Naive thymus-derived CD4-positive, alpha-beta T cell (primary cell): ENCODE measurements at places on chromosomes 1 and 21. TPM values are rescaled to one million over a fixed set of nuclear protein-coding genes. Genes with fewer than 3 reads are reported as not detected.

DNA sequence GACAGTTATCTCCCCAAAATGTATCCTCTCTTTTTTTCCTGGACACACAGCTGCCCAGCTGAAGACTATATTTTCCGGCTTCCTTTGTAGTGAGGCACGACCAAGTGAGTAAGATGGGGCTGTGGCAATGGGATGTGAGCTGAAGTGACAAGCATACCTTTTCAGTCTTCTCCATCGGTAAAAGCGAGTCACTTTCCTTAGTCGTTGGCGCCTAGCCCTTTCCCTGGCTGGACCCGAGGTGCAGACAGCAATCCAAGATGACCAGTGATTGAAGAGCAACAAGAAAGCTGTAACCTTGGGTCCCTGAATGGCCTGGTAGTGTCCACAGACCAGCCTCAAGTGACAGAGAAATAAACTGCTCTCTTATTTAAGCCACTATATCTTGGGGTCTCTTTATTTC lies 155.2 kb downstream of the NR5A2 start:
- no peak overlapping the region for H3K27ac ChIP-seq
- no peak for DNase-seq
- H3K27me3 ChIP-seq: no peaks in the 10 kb centered on the region
- no peak overlapping the region for H3K4me3 ChIP-seq

GRCh38 chr1:107669996-107670395 lies 295.0 kb downstream of the VAV3 start:
- H3K27ac ChIP-seq: no peak overlapping the region
- no peaks in the 10 kb centered on the region for H3K4me1 ChIP-seq
- DNase-seq: no peak

The KCNQ4 gene
- 0.39 TPM for total RNA-seq

The TEDDM1 gene
- total RNA-seq: not detected

DNA sequence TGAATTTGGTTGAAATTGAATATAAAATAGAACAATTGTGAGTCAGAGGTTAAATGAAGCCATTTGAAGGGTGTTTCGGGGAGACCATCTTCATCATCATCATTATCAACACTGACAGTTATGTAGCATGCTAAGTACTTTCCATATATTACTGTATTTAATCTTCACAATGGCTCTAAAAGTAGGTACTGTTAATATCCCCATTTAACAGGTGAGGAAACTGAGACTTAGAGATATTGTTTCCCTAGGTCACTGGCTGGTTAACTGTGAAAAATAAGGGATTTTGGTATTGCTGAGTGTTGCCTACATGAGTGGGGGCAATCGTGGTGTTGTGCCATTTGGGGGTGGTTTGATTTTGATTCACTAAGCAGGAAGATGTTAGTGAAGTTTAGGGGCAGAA lies 100.3 kb downstream of the TBX19 start:
- H3K4me3 ChIP-seq: no peak overlapping the region
- no peak overlapping the region for H3K27ac ChIP-seq
- no peaks in the 10 kb centered on the region for H3K4me1 ChIP-seq
- no peaks in the 10 kb centered on the region for H3K36me3 ChIP-seq
- DNase-seq: no peak

- H3K27me3 ChIP-seq: no peaks in the 10 kb centered on the region
- H3K4me3 ChIP-seq: no peak overlapping the region
- DNase-seq: no peak
- H3K27ac ChIP-seq: no peak overlapping the region
- H3K36me3 ChIP-seq: no peaks in the 10 kb centered on the region
These were observed 380.0 kb downstream of the DSCAM start for GRCh38 chr21:40466893-40467483.

DNA sequence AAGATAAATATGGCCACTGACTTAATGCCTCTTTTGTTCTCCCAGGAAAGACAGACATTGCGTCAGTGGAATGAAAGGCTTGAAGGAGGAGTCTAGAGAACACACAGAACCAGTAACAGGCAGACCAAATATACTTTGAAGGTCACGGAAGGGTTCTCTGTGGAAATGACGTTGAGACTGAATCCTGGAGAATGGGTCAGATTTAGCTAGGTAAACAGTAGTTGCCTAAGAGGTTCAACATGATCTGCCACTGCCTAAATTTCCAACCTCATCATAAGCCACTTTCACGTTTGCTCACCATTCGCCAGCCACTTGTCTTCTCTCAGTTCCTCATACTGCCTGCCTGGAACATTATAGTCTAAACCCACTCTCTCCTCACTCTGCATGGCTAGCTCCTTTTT lies 20.5 kb downstream of the PLA2G4A start:
- no peaks in the 10 kb centered on the region for H3K4me1 ChIP-seq
- H3K36me3 ChIP-seq: no peaks in the 10 kb centered on the region
- H3K27ac ChIP-seq: no peak overlapping the region
- no peak for DNase-seq
- H3K27me3 ChIP-seq: no peaks in the 10 kb centered on the region

GRCh38 chr21:42453224-42453985 lies 42.6 kb downstream of the RSPH1 start:
- no peak for DNase-seq
- no peak overlapping the region for H3K27ac ChIP-seq

The FGGY gene
- 15.2 TPM for total RNA-seq

The SPRR2E gene
- total RNA-seq: not detected

DNA sequence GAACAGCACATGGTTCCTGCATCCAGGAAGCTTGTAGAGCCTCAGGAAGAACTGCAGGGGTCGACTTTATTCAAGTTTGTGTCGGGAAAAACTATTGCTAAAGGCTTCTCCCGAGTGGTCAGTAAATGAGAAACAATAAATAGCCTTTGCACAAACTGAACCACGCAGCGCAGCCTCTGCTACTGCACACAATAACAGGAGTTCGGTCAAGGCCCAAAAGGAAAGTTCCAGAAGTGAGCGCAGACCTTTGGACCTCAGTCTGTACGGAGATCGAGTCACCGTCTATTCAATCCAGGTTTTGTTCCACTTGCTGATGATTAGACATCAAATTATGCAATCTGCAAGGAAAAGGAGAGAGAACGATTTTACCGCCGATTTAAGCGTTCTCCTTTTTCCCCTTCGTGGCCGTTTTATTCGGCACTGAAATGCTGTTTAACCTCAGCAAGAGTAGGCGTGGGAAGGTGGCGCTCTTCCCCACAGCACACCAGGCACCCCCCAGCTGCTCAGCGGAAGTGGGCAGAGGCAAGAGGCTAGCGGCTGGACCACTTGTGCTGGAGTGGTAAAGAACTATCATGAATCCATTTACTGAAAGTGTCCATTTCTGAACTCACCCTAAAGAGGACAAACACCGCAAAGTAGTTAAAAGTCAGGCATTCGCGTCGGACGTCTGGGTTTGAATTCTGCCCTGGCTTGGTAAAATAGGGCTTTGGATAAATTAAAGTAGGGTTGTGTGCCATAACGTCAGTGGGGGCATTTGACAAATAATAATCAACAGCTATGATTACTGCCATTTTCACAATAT lies 6.1 kb upstream of the LHX8 start:
- H3K4me1 ChIP-seq: no peaks in the 10 kb centered on the region
- H3K36me3 ChIP-seq: no peaks in the 10 kb centered on the region
- DNase-seq: no peak

The TUFT1 gene
- total RNA-seq: 2.5 TPM

The THEM5 gene
- not detected for total RNA-seq

- DNase-seq: no peak
- no peak overlapping the region for H3K27ac ChIP-seq
- no peaks in the 10 kb centered on the region for H3K27me3 ChIP-seq
- no peaks in the 10 kb centered on the region for H3K36me3 ChIP-seq
- H3K4me1 ChIP-seq: no peaks in the 10 kb centered on the region
These were observed 36.8 kb downstream of the GNG4 start for GRCh38 chr1:235612761-235613160.

GRCh38 chr1:61659061-61659460 lies 65.9 kb downstream of the TM2D1 start:
- H3K4me1 ChIP-seq: no peaks in the 10 kb centered on the region
- no peaks in the 10 kb centered on the region for H3K36me3 ChIP-seq
- no peak overlapping the region for H3K27ac ChIP-seq
- no peaks in the 10 kb centered on the region for H3K27me3 ChIP-seq

The ATAD3A gene
- total RNA-seq: 21.0 TPM

DNA sequence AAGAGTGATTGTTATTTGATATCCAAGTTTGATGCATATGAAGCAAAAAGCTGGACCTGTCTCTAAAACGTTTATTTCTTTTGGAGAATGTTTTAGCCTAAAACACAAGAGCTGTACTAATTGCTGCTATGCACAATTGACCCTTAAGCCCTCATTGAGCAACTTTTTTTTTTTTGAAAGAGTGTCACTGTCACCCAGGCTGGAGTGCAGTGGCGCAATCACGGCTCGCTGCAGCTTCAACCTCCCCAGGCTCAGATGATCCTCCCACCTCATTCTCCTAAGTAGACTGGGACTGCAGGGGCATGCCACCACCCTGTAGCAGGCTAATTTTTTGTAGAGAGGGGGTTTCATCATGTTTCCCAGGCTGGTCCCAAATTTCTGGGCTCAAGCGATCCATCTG lies 129.1 kb downstream of the PIK3R3 start:
- no peak for DNase-seq
- H3K27me3 ChIP-seq: no peaks in the 10 kb centered on the region
- H3K4me1 ChIP-seq: no peaks in the 10 kb centered on the region
- no peaks in the 10 kb centered on the region for H3K36me3 ChIP-seq
- H3K4me3 ChIP-seq: no peak overlapping the region

GRCh38 chr1:171877701-171878100 lies 36.4 kb downstream of the DNM3 start:
- no peaks in the 10 kb centered on the region for H3K4me1 ChIP-seq
- H3K4me3 ChIP-seq: no peak overlapping the region
- DNase-seq: no peak
- H3K27ac ChIP-seq: no peak overlapping the region
- no peaks in the 10 kb centered on the region for H3K27me3 ChIP-seq

- peaks cover 5% of the 10 kb centered on the region for H3K4me1 ChIP-seq
- no peaks in the 10 kb centered on the region for H3K27me3 ChIP-seq
- H3K36me3 ChIP-seq: peaks cover 3% of the 10 kb centered on the region
- no peak overlapping the region for H3K4me3 ChIP-seq
- DNase-seq: no peak
- no peak overlapping the region for H3K27ac ChIP-seq
These were observed 3.2 kb upstream of the SRM start for GRCh38 chr1:11062965-11063401.

DNA sequence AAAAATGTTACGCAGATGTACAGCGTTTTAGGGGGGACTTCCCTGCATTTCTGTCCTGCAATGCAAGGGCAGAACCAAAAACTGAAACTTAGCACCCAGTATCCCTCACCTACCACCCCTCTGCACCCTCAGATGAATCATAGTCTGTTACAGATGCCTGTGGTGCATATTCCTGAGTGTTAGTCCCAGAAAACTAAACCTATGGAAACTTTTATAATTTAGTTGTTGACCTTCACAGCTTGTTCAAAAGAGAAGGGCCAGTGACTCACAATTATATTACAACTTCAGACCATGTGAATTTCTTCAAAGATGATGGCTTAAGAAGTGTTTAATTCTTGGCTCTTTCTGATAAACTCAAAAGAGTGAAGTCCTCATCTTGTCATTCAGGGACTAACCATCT lies 5.8 kb downstream of the PTGER3 start:
- H3K4me3 ChIP-seq: no peak overlapping the region
- H3K27me3 ChIP-seq: peaks cover 15% of the 10 kb centered on the region
- no peaks in the 10 kb centered on the region for H3K36me3 ChIP-seq
- no peak overlapping the region for H3K27ac ChIP-seq
- no peaks in the 10 kb centered on the region for H3K4me1 ChIP-seq

GRCh38 chr1:38046884-38047602 lies 450 bp upstream of the POU3F1 start:
- no peaks in the 10 kb centered on the region for H3K36me3 ChIP-seq
- H3K27ac ChIP-seq: no peak overlapping the region
- peak; percentile 50 for DNase-seq
- H3K4me1 ChIP-seq: peaks cover 9% of the 10 kb centered on the region
- H3K27me3 ChIP-seq: peaks cover 9% of the 10 kb centered on the region

DNA sequence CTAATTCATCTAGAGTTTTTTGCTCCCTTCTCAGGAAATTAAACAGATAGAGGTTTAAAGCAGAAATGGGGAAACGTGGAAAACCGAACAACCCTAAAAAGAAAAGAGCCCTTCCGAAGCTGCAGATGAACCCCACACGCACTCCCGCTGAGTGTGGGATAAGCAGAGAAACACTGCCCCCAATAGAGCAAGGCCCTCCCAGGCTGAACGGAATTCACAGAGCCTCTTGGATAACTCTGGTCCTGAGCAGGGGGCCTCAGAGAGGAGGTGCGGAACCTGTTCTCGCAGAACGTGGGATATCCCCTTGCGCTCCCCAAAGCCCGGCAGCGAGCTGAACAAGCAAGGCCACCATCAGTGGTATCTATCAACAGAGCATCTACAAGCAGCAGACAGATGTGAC lies 44.9 kb downstream of the SSBP3 start:
- H3K36me3 ChIP-seq: peaks cover 9% of the 10 kb centered on the region
- H3K4me1 ChIP-seq: peaks cover 3% of the 10 kb centered on the region
- H3K27ac ChIP-seq: no peak overlapping the region
- no peak overlapping the region for H3K4me3 ChIP-seq
- DNase-seq: no peak

GRCh38 chr1:197843401-197843800 lies 59.0 kb upstream of the C1orf53 start:
- H3K27me3 ChIP-seq: peaks cover 3% of the 10 kb centered on the region
- H3K4me1 ChIP-seq: no peaks in the 10 kb centered on the region
- no peak overlapping the region for H3K4me3 ChIP-seq
- no peaks in the 10 kb centered on the region for H3K36me3 ChIP-seq

The UTS2 gene
- total RNA-seq: not detected

The CHD1L gene
- total RNA-seq: 35.1 TPM

DNA sequence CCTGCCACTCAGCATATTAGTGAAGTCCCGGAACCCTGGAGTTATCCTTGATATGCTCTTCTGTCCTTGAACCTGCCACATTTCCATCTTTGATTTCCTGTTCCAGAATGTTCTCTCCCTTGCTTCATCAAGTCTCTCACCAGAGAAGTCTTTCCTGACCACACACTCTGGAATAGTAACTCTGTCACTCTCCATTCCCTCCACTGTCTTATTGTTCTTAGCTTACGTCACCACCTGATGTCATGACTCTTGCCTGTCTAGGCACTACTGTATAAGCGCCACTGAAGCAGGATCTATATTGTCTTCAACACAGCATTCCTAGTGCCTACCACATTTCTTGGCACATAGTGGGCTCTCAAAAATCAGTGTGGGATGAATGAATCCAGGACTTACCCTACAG lies 65.4 kb upstream of the SMYD2 start:
- H3K27me3 ChIP-seq: no peaks in the 10 kb centered on the region
- no peaks in the 10 kb centered on the region for H3K4me1 ChIP-seq
- DNase-seq: no peak

The RGS18 gene
- 22.3 TPM for total RNA-seq

GRCh38 chr1:29859126-29859525 lies 622.8 kb downstream of the PTPRU start:
- no peak overlapping the region for H3K4me3 ChIP-seq
- DNase-seq: no peak
- no peak overlapping the region for H3K27ac ChIP-seq
- H3K36me3 ChIP-seq: no peaks in the 10 kb centered on the region
- H3K4me1 ChIP-seq: no peaks in the 10 kb centered on the region
- H3K27me3 ChIP-seq: no peaks in the 10 kb centered on the region

GRCh38 chr1:209662879-209663327 lies 10.7 kb upstream of the LAMB3 start:
- no peak for DNase-seq
- no peaks in the 10 kb centered on the region for H3K36me3 ChIP-seq
- H3K27ac ChIP-seq: no peak overlapping the region
- no peak overlapping the region for H3K4me3 ChIP-seq

The H6PD gene
- 26.5 TPM for total RNA-seq

GRCh38 chr1:41780916-41781315 lies 137.8 kb downstream of the HIVEP3 start:
- no peaks in the 10 kb centered on the region for H3K27me3 ChIP-seq
- H3K27ac ChIP-seq: no peak overlapping the region
- no peak overlapping the region for H3K4me3 ChIP-seq
- H3K4me1 ChIP-seq: no peaks in the 10 kb centered on the region
- no peaks in the 10 kb centered on the region for H3K36me3 ChIP-seq
- DNase-seq: no peak
